CD4-positive, alpha-beta T cell treated with Interleukin-4 for 4 hours (primary cell): ENCODE measurements at places on chromosomes 2 and 18.

DNA sequence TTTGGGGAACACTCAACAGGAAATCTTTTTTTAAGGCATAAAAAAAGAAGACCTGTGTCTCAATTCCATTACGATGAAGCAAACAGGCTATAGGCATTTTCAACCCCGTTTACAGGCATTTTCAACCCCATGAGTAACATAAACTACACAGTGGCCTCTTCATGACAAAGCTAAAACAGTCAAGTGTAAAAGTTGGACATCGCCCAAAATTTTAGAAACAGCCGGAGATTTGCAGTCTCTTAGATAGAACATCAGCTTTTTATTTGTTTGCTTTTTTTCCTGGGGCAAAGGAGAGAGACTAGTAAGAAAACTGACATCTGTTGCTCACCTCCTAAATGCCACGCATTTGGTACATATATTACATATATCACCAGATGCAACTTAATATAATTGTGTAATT is 173.7 kb downstream of the CMPK2 start:
- DNase-seq = no peak

DNA sequence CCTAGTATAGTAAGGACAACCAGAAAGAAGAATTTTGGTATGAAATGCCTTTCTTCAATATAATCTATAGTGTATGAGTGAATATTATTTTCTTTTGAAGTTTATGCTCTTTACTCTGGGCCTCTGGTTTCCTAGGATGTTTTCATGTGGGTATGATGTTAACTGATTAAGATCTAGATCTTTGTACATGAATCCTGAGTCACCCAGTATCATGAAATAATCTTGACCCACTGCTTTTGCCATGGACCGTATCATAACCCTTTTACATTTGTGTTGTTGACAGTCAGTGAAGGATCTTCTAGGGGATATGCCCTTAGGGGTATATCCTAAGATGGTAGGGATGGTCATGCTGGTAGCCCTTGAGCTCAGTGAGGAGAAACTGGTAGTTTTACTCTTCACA is 100.3 kb downstream of the RAB3GAP1 start:
- no peak for DNase-seq

DNA sequence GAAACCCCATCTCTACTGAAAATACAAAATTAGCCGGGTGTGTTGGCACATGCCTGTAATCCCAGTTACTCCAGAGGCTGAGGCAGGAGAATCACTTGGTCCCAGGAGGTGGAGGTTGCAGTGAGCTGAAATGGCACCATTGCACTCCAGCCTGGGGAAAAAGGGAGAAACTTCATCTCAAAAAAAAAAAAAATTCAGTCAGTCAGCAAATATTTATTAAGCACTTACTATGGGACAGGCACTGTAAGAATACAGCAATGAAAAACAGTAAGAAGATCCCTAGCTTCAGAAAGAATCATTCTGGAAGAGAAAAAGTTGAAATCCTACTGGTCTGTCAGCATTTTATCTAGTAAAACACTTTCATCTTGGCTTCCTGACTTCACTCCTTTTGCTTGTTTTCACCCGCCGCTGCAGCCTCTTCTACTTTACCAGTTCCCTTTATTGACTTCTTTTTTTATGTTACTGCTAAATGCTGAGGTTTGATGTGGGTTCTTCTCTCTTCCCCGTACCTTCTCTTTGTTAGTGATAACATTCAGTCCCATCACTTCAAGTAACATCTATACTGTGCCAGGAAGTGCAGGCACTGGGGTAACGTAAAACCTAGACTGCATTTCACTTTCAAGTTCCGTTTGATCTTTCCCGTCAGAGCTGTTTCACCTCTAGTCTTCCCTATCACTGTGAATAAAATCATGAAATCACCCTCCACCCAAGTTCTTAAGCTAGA is 10.8 kb upstream of the TAF4B start:
- peak; percentile 76 for DNase-seq

GRCh38 chr18:64183665-64184064 is 34.8 kb upstream of the LINC00305 start:
- no peak for DNase-seq

GRCh38 chr18:31774477-31774785 is 13.8 kb upstream of the SLC25A52 start:
- DNase-seq = no peak

DNA sequence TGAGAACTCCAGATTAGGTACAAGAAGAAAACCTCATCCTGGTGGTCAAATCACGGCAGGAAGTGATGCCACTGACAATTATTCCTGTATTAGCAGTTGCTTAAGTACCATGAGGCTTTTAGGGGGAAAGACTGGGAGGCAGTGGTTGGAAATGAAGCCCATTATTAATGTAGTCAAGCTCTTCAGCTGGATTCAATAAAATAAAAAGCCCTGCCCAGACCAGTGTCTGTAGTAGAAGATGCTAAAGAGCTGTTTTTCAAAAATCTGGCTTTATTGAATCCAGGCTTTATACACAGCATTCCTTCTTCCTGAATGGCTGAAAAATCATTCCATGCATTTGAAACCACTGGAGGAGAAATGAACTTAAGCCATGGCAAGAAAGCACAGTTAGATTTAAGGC is 155.2 kb downstream of the BCL2 start:
- no peak for DNase-seq

DNA sequence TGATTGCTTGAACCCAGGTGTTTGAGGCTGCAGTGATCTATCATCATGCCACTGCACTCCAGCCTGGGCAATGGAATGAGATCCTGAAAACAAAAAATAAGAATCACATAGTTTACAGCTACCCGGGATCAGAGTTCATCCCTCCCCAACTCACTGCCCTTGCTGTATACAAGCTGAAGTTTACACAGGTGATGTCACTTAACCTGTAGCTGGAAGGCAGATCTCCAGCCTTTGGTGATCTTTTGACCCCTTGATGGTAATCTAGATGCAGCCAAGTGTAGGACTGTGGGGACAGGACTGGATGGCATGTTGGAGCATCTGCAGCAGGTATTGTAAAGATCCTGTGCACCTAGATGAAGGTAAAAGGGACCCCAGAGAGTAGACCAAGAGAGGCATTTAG is 66.7 kb upstream of the SLC14A2 start:
- no peak for DNase-seq
